Stimulated activated CD4-positive, alpha-beta T cell treated with anti-CD3 and anti-CD28 coated beads, Interleukin-1b, Interleukin-23, amount 100 ng/mL, for 4 hours (primary cell): ENCODE measurements at places on chromosomes 7 and 10.

DNA sequence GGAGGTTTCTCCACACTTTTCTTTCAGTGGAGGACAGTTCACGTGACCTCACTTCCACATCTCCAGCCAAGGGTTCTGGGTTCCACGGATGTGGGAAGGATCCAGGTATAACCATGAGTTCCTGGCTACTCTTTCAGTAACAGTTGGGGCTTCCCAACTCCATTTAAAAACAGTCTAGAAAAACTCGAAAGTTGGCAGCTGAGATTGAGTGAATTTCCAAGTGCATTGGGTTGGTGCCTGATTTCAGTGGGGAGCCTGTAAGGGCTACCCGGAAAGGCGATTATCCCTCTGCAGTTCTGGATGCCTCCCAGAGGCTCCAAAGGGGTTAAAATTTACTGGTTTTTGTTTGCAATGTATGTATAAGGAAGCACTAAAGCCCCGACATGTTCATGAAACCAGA lies 24.3 kb downstream of the LHFPL3 start:
- no peak for DNase-seq

DNA sequence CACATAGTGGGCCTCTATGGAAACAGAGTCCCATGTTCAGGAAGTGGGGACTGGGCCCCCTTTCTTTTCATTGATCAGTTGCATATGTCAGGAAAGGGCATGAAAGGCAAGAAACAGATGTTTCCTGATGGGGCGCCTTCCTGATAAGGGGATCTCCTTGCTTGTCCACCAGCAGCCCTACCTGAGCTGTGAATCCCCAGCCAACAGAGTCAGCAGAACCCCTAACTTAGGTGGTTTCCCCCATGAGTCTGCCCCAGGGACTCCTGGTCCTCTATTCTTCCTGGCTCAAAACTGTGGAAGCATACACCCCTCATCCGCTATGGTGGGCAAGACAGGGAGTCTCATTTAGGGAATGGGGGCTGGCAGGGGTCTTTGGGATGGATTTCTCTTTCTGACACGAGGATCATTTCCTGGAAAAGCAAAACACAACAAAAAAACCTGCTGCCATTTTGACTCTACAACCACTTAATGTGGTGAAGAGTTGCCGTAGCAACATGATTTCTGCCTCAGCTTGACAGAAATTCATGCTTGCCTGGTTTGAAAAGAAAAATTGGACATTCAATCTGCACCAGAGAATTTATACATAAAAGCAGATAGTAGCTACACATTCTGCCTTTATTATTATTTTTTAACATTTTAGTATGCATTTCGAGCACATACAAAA lies 119.8 kb downstream of the SPAG6 start:
- DNase-seq, result no peak

DNA sequence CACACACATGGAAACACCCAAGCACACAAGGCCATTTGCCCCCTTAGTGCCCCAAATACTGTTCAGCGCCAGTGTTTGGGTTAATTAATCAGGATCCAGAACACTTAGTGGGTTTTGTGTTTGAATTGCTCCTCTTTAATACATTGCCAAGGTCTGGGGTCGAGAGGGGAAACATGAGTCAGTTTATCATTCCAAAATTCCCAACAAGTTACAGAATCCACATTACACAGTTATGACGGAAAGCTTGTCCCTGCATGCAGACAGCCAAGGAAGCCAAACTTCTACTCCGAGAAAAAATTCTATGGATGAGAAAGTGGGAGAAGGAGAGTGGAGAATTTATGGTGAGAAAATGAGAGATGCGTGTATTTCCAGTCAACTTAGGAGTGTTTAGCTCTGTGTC lies 189.0 kb downstream of the NPSR1 start:
- DNase-seq, result no peak

DNA sequence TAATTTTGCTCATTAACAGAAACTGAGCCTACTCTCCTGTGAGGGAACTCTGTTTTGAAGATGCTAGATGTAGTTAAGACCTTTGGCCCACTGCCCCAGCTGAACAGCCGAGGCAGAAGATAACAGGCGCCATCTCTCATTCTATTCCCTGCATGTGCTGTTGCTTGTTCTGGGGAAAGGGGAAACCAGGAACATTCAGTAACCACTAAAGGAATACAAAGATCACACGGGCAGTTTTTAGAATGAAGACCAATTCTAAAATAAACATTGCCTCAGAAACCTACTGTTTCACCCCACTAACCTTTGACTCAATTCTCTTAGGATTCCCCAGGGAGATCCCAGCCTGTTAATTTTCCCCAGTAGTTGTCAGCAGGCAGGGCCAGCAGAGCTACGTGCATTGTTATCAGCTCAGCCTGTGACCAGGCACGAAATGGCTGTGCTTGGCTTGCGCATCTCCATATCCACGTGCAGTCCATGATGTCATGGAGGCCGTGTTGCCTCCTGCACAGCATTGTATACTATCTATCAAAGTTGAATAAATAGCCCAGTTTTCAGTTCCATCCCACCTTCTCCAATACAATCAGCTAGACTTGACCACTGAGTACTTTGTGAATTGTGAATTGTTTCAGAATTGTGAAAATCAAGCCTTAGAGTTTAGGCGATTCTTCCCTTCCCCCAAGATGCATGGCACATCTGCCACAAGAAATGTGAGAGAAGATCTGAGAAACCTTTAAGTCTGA lies 36.0 kb downstream of the ANK3 start:
- no peak for DNase-seq

GRCh38 chr7:91228327-91228726 lies 35.9 kb upstream of the FZD1 start:
- DNase-seq, result no peak

- no peak for DNase-seq
These were observed 41.6 kb upstream of the PTPRZ1 start for GRCh38 chr7:121831351-121831750.

DNA sequence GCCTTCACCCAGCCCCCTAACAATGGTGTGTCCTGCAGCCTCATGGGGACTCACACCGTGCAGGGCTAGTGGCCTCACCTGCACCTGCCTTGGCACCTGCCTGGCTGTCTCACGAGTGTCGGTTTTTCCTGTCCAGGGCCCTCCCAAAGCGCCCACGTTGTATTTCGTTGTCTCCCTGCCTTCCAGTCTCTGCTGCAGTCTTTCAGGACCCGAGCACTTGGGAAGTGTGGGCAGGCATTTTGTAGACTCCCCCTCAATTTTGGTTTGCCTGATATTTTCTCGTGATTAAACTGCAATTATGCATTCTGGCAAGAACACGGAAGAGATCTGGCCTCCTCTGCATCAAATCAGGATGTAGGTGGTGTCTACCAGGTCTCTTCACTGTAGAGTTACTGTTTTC lies 17.9 kb downstream of the BNIP3 start:
- DNase-seq, result no peak

GRCh38 chr10:97713339-97713825 lies at the start of gene MARVELD1:
MARVELD1 (plus strand) TSS chr10:97713730; CDS start chr10:97713877, 147 bp downstream.
- DNase-seq, result no peak

GRCh38 chr10:98261436-98262277 lies 6.3 kb downstream of the LOXL4 start:
- no peak for DNase-seq

- DNase-seq, result no peak
These were observed 89.3 kb upstream of the PRKCQ start for GRCh38 chr10:6669269-6669859.

DNA sequence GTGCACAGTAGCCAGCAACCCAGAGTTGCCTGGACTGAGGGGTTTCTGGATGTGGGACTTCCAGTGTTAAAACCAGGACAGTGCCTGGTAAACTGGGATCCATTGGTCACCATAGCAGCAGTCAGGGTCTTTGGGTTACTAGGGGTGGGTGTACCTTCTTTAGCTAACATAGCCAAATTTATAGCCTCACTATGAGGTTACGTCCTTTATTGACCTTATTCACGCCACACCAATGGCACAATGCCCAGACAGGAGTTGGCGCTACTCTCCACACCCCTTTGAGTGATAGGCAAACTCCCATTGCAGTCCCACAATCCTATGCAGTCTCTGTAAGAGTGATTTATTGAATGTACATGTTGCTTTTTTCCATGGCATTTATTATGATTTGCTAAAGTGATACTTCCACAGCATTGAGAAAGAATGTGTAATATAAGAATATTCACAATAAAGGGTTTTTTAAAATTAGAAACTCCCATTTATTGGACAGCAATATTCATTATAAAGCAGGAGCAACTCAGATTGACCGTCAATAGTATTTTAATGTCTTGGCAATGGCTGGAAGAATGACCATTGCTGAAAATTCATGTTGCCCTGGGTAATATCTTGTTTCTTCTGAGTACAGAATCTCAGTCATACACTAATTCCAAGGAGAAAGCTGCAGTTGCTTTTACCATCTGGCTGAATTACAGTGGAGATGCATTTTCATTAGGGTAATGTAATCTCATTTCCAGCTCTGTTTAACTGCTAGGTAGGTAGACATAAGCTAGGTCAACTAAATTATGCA lies 26.1 kb downstream of the IFIT5 start:
- no peak for DNase-seq

- no peak for DNase-seq
These were observed 87.8 kb upstream of the LRRTM3 start for GRCh38 chr10:66837990-66838389.

- DNase-seq, result no peak
These were observed 32.0 kb downstream of the ICA1 start for GRCh38 chr7:8229927-8230326.

DNA sequence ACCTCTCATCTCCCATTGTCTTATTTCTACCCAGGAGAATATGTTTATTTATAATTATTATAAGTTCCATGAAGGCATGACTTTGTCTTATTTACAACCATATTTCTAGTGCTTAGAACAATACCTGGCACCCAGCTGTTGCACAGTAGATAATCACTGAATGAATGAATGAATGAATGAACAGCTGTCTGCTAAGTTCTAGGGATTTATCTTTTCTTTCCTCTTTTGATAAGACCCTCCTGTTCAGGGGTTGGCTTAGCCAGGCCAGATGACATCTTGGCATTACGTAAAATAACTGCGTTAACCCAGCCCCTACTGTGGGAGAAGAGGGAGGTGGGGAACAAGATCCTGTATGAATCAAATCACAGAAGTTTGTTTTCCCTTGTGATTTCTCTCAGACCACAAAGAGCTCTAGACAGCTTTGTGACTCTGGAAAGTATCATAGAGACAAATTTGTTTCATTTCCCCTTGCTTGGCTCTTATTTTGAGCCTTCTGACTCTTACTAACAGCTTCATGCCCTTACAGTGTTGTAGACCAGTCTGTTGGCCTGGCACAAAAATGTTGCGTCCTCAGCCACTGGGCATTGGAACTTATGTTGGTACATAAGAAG lies 8.4 kb downstream of the ZNF862 start:
- DNase-seq, result no peak

GRCh38 chr7:36764929-36765328 lies 40.6 kb upstream of the AOAH start:
- DNase-seq, result no peak

- no peak for DNase-seq
These were observed 184.2 kb downstream of the STK31 start for GRCh38 chr7:23893942-23894891.

- DNase-seq, result peak; percentile 19
These were observed 15.1 kb upstream of the ZNF273 start for GRCh38 chr7:64887756-64888508.

GRCh38 chr10:132946-133898 lies 2.0 kb upstream of the ZMYND11 start:
- DNase-seq, result no peak

- no peak for DNase-seq
These were observed 161.7 kb upstream of the HPS1 start for GRCh38 chr10:98608411-98608810.

- DNase-seq, result no peak
These were observed 18.1 kb downstream of the POLR1F start for GRCh38 chr7:19690736-19691135.

DNA sequence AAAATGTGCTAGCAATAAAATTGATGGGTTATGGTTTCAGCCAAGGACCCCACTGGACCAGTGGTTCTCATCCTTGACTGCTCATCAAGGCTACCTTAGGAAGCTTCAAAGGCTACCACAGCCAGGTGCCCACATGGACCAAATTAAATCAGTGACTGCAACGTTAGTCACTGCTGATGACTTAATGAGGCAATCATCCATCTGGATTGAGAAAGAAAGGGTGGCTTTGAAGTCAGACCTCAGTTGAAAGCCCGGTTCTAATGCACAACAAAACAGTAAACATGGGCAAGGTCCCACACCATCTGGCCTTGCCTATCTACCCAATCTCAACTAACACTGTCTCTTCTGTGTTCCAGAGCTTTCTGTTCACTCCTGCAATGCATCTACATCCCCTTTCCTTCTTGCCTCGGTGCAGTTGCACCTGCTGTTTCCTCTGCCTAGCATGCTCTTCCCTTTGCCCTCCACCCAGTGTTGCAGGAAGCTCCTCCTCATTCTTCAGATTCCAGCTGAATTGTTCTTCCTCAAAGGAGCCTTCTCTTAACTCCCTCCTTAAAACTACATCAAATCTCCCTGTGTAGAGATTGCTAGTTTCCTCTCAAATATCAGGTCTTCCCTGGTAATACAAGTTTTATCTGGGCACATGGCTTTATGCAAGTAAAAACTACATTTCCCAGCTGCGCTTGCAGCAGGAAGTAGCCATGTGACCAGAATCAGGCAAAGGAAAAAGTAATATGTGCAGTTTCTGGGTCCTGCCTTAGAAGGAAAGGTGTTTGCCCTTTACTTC lies 10.3 kb upstream of the KCNK18 start:
- DNase-seq, result no peak

GRCh38 chr7:99514050-99514449 lies 9.6 kb downstream of the ZKSCAN5 start:
- no peak for DNase-seq

GRCh38 chr7:113370910-113371309 lies 252.6 kb upstream of the SMIM30 start:
- DNase-seq, result no peak

DNA sequence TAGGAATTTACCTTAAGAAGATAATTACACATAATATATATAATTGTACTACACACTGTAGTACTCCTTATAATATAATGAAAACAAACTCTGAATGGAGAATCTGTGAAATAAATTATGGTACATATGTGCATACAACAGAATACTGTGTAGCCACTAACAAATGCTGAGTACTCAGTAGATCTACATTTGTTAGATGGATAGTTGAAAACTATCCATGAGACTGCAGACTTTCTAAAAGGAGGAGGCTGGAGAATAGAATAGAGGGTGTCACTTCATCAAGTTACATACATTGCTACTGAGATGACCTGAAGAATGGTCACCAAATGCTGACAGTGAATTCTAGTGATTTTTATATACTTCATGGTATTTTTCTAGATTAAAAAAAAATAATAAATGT lies 68.7 kb upstream of the OGDHL start:
- no peak for DNase-seq

DNA sequence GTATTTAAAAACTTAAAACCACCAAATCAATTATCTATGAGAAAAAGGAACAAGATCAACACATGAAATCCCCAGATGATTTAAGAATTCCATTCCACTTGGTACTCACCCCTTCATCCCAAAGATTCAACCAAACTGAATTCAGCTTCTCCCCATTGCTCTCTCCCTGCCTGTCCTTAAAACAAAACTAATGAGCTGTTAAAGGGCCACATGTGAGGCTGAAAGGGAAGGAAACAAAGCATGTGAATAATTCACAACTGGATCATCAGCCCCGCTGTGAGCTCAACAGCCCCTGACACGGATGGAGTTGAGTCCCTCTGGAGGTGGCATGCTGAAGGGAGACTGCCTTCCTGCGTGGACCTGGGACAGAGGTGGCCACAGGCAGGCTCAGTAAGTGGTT lies 32.9 kb downstream of the VOPP1 start:
- no peak for DNase-seq
